Retina (tissue), 1 donor: ENCODE measurements at places on chromosomes 2 and 18.

GRCh38 chr2:219344751-219345430, 12.3 kb upstream of the RESP18 start:
- no peak for DNase-seq

DNA sequence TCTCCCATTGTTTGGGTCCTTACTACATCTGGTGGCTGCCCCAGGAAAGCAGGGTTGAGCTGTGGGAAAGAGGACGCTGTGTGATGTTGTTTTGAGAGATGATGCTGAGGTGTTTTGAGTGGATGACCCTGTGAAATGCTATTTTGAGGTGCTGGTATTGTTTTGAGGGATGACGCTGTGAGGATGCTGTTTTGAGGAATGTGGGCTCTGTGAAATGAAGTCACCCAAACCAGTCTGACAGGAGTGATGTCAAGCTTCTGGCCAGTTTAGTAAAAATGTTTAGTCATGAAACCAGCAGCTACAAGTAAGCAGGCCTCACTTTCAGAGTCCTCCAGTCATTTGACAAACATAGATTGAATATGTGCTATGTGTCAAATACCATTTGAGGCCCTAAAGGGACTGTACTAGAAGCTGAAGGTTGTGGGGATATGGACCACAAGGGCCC, 16.1 kb upstream of the PUM2 start:
- DNase-seq: no peak

DNA sequence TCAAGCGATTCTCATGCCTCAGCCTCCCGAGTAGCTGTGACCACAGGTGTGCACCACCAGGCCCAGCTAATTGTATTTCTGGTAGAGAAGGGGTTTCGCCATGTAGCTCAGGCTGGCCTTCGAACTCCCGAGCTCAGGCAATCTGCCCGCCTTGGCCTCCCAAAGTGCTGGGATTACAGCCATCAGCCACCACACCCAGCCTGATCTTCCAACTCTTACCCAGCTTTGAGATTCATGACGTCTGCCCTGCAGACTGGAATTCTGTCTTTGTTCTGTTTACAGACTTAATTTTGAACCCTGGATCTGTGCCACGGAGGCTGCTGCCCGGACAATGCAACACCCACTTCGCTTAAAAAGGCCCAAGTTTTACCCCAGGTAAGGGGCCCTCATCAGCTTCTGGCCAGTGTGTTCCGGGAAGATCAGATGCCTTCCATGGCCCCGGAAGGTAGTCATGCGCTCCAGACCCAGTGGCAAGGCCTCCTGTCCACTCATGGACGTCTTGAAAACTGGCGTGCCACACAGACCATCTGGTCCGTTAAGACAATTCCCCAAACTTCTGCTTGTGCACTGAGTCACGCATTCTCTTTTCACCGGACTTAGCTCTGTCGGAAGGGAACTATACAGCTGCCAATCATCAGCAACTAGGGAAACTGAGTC, 5.5 kb downstream of the PXDN start:
- no peak for DNase-seq

- no peak for DNase-seq
Measured at GRCh38 chr2:556485-556884, 120.7 kb downstream of the TMEM18 start.

GRCh38 chr2:27720004-27720551, 51.4 kb upstream of the MRPL33 start:
- DNase-seq: no peak

- DNase-seq: no peak
Measured at GRCh38 chr2:176567361-176567760, 298.1 kb downstream of the MTX2 start.

DNA sequence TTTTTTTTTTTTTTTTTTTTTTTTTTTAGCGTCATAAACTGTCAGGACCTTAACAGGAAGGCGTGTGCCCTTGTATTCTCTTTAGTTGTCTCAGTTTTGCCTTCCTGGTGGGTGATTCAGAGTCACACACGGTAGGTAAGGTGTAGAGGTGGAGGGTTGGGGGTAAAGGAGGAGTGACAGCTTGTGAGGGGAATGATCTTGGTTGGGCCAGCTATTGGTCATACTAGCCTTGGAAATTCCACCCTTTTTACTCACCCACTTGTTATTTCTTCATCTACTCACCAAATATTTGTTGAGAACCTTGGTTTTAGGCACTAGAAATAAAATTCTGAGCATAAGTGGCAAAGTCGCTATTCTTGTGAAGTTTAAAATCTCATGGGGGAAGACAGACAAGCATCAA, 22.2 kb downstream of the SMIM21 start:
- no peak for DNase-seq

GRCh38 chr2:31193806-31194205, 23.5 kb downstream of the CAPN14 start:
- no peak for DNase-seq

DNA sequence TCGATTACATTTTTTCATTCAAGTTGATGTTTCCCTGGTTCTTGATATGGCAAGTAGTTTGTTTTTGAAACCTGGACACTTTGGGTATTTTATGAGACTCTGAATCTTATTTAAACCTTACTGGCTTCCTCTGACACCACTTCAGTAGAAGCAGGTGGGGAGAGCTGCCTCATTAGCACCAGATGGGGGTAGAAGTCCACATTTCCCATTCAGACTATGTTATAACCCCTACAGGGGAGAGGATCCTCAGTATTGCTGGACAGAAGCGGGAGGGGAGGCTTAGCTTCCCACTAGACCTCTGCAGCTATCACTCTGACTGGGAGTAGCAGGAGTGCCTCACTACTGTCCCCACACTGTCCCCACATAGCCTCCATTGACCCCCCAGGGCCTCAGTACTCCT, 145.3 kb upstream of the SLC35G4 start:
- no peak for DNase-seq

- DNase-seq: peak; percentile 40
Measured at GRCh38 chr2:239991689-239992314, 33.3 kb downstream of the NDUFA10 start.

DNA sequence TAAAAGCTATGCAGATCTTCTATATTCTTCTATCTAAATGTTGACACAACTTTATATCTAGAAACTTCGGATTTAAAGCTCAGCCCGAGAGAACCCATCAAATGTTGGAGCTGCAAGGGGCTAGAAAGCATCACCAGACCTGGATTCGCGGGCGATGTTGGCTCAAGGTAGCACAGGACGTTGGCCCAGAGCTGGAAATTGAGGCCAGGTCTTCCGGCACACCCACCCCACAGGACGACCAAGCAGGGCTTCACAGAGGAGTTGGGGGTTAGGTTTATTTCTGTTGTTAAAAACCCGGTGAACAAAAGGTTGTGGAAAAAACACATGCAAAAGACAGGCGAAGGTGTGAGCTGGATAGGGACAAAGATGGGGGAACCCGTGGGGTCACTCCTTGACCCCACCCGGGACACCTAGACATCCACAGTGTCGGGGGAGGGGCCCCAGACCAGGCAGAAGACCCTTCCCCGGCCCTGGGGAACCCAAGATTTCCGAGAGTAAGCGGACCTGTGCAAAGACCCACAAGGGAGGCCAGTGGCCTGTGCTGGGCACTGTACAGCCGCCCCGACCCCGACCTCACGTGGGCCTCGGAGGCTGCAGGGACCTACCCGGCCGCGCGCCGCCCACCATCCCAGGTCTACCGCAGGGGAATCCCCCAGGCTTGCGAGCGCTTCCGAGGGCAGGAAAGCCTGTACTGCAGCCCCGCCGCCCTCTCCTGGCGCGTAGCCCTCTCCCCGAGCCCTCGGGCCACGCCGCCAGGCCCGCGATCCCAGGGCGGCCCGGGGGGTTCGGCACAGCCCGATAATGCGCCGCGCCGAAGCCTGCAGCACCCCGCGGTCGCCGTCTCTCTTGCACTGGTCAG, 1.8 kb upstream of the AGBL5 start:
- no peak for DNase-seq

GRCh38 chr2:221605751-221606240, 33.7 kb upstream of the EPHA4 start:
- no peak for DNase-seq

GRCh38 chr2:214652473-214652872, 157.0 kb downstream of the BARD1 start:
- DNase-seq: no peak

- no peak for DNase-seq
Measured at GRCh38 chr2:68377137-68377780, 12.2 kb downstream of the PLEK start.
